ENCODE measurements at places on chromosomes 7 and 10. TPM values are rescaled to one million over a fixed set of nuclear protein-coding genes. Genes with fewer than 3 reads are reported as not detected.

The ANKRD16 gene
- total RNA-seq: 4.8 TPM

The PRPS1L1 gene
- not detected for total RNA-seq

The PARD3 gene
- 27.7 TPM for total RNA-seq

The DBNL gene
- 99.0 TPM for total RNA-seq

The PLXNA4 gene
- total RNA-seq: 133 TPM

The TYSND1 gene
- 22.2 TPM for total RNA-seq

The ASZ1 gene
- total RNA-seq: not detected

The HTR5A gene
- total RNA-seq: not detected

The NPFFR1 gene
- total RNA-seq: not detected

The LRMDA gene
- total RNA-seq: 26.6 TPM

The PRLHR gene
- not detected for total RNA-seq

The HOXA3 gene
- total RNA-seq: 5.8 TPM

The LRRC17 gene
- 1.2 TPM for total RNA-seq

The ZNF804B gene
- not detected for total RNA-seq

The HOXA4 gene
- total RNA-seq: 4.0 TPM

The OGDHL gene
- not detected for total RNA-seq

The TPK1 gene
- 8.7 TPM for total RNA-seq

The MEST gene
- total RNA-seq: 963 TPM

The PON1 gene
- 0.19 TPM for total RNA-seq

The BAMBI gene
- total RNA-seq: 14.3 TPM

The TMEM254 gene
- 17.8 TPM for total RNA-seq

The FASTK gene
- total RNA-seq: 59.3 TPM

The SPDYE9 gene
- not detected for total RNA-seq

The AGMO gene
- 2.9 TPM for total RNA-seq

The MMP21 gene
- 0.29 TPM for total RNA-seq

The CDHR1 gene
- total RNA-seq: 0.35 TPM
